ENCODE measurements at places on chromosomes 5 and 9.

DNA sequence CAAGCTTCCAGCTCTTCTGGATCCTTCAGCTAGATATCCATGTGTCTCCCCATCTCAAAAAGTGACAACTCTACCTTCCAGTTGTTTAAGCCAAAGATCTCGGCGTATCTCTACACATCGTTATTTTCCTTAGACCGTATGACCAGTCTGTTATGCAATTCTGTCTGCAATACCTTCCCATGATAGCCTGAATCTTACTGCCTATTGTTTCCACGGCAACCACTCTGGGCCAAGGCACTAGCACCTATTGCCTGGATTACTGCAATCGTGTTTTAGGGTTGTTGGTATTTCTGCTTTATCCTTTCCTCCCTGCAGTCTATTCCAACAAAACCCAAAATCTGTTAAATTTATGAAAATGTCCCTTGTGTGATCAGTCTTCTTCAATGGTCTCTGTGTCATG, 448.4 kb downstream of the MTRR start:
- no peak for DNase-seq

DNA sequence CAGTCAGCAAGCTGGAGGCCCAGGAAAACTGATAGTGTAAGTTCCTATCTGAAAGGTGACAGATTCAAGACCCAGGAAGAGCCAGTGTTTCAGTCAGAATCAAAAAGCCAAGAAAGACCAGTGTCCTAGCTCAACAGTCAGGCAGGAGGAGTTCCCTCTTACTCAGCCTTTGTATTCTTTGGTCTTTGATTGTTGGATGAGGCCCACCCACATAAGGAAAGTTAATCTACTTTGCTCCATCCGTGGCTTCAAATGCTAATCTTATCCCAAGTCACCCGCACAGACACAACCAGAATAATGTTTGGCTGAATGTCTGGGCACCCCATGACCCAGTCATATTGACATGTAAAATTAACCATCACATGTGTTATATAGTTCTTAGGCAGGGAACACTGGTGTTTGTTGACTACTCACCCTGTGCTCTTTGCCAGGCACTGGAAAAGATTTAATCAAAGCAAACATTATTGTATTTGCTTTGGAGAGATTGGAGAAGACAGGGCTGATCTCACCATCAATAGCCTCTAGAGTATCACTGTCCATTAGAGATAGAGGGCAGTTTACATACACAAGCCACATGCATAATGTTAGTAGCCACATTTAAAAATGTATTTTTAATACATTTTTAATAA, 96.3 kb upstream of the KCNN2 start:
- no peak for DNase-seq

- DNase-seq: no peak
These were observed 250.4 kb downstream of the RFK start for GRCh38 chr9:76143834-76144233.

DNA sequence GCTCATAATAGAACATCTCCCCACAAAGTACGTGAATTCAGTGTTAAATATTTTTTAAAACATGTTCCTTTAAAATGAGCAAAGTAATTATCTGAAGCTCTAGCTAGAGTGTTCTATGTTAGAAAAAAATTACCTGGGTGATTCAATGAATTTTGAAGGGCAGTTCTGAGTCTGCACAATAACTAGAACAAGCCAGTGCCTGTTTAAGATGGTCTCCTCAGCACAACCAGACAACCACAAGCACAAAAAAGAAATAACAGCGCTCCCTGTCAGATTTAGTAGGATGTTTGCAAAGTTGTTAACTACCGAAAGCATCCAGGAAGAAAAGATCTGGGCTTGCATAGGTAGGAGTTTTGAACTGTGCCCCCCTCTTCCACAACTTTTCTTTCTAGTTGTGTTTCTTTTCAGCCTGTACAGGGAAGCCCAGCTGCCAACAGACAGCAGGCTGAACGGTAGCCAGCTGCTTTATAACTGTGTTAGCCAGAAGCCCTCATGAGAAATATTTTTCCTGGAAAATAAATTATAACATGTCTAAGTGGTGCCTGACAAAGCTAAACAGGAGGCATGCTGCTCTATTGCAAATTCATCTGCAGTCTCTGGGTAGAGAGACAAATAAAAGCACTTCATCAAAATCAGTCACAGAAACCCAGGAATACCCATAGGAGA, 1026.9 kb downstream of the MAT2B start:
- DNase-seq: no peak

GRCh38 chr9:110170357-110171257, 37.4 kb downstream of the C9orf152 start:
- DNase-seq: no peak

GRCh38 chr9:134066913-134067851, 644 bp downstream of the BRD3 start:
- no peak for DNase-seq

DNA sequence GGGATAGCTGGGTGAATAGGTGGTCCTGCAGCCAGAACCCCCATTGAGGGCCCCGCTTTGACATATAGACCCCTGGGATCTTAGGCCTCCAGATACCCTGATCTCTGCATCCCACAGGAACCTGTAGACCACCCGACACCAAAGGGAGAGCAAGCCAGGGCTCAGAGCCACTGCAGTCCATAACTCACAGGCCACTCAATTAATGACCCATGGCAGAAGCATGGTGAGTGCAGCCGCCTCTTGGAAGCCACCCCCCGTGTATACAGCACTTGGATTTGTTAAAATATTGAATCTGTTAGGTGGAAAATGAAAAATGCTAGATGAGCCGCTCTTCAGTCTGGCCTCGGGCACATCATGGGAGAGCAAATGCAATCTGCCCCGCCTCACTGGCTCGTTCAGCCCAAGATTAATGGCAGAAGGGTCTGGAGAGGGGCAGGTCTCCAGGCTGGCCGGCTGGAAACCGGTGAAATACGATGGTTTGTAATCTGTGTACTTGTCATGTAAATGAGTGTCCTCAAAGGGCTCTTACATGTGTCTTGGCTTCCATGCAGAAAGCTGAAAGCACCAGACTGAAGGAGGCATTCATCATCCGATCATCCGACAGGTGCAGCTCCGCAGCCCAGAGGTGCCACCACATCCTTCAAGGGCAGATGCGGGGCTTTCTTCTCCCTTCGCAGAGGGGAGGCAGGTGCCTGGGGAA, 111.3 kb downstream of the OLFM1 start:
- no peak for DNase-seq

- DNase-seq: no peak
These were observed 259.2 kb upstream of the RGMB start for GRCh38 chr5:98514215-98514614.

DNA sequence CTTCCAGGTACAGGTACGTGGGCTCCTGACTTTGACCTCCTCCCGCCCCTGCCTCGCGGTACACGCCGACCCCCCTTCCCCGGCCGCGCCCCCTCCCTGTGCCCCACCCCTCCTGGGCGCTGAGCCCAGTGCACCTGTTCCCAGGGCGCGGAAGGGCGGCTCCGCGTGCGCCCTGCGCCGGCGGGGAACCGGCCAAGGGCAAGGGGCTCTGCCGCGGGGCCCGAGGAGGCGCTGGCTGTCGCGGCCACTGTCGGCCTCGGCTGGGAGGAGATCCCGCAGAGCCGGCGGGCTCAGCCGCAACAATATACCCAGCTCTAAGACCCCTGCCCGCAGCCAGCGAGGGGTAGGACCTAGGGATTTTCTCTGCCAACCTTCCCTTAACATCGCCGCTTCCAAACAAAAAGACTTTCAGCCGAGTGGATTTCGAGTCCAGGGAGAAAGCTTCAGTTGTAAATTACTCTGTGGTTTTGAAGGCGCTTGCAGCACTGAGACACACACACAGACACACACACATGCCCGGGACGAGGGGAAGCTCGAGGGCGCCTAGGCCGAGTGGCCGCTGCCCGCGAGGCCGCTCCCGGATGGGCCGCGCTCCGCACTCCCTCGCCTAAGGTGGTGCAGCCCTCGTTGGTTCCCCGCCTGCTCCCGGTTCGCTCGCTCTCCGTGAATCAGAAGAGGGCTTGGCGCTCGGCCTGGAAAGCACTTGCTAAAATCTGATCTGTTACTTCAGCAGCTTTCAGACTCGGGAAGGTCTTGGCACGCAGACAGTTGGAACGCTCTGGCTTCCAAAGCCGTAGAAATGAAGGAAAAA, 1.2 kb downstream of the FGF18 start:
- peak; percentile 29 for DNase-seq

- no peak for DNase-seq
These were observed 246.0 kb upstream of the PTPRD start for GRCh38 chr9:10858817-10859216.

- peak; percentile 30 for DNase-seq
These were observed 201.7 kb downstream of the MARCHF11 start for GRCh38 chr5:15977851-15978250.

DNA sequence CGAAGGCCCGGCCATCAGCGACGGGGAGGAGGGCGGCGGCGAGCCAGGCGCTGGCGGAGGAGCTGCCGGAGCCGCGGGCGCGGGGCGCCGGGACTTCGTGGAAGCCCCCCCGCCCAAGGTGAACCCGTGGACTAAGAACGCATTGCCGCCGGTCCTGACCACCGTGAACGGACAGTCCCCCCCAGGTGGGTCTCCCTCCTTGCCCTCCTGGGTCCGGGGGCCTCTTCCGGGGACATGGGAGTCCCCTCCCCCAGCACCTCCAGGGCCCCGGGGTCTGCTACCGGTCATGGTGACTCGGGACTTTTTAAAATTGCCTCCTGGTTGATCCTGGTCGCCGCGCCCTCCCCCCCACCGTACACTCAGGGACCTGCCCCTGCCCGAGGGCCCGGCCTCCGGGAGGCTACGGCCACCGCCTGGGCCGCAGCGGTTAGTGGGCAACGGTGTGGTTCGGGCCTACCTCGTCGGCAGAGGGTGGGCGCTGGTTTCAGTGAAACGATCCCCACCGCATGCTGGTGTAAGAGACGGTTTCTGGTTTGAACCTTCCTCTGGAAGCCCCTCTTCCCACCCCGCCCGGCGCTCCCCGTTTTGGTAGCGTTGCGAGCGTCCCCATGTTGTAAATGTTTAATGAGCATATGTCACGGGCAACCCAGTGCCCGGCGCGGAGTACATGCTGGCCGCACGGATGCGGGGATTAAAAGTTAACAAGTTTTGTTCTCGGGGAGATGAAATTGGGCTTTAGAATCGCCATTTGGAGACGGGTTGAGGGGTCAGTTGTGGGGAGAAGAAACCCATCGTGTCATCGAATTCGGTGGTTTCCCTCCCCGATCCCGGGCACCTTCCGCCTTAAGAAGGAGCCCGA, 1.1 kb downstream of the LARP1 start:
- no peak for DNase-seq

DNA sequence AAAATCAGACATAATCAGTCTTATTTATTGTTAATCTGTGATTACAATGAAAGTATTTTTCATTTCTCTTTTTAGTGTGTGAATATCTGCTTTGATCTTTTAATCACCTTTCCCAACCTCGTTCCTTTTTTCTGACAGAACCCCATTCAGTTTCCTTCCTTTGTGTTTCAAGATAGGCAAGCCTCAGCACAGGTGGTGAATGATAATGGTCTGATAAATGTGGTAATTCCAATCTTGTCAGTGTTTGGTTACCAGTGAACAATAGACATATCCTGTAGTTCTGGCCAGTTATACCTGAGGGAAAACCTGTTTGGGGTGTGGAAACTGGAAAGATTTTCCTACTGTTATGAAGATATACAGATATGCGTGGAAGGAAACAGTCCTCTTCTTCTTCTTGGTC, 13.5 kb downstream of the STX17 start:
- no peak for DNase-seq

- no peak for DNase-seq
These were observed 43.2 kb downstream of the MRRF start for GRCh38 chr9:122307925-122308324.

All from NCI-H1694 treated with DMSO at 0.1 percent for 48 hours (cell line).